ENCODE measurements at places on chromosomes 5 and 9.

GRCh38 chr9:92790542-92791527 lies 26.2 kb upstream of the BICD2 start:
- DNase-seq: no peak

GRCh38 chr5:40736103-40736875 lies 19.5 kb downstream of the TTC33 start:
- no peak for DNase-seq

DNA sequence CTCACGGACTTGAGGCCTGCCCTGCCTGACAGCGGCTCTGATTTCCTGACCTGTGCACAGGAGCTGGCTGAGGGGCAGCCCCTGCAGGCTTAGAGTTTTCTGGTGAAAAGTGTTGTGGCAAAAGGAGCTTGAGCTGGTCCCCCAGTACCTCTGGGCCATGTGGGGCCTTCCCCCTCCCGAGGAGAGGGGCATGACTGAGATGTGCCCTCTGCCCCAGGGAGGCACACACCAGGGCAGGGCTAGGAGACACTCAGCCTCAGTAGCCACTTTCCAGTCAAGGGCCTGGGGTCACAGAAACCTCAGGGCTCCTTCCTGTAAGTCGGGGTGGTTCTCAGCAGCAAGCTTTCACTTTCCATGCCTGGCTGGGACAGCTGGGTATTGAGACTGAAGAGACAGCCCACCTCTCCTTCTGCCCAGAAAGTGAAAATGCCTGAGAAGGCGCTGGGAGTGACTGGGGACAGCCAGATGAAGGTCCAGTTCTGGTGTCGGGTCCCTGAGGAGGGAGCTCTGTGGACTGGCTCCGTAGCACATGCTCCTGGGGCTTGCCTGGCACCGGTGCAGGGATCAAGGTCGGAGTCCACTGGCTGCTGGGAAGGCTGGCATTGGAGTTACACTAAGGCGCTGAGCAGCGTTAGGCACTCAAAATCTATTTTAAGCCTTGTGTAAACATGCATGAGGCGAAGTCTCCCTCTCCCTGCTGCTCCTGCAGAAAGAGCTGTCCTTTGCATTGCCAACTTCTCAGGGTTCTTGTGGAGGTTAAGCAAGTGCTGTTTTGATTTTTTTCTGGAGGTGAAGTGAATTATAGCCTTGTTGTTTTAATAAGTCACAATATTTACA lies 394.9 kb downstream of the GADD45G start:
- DNase-seq: peak; percentile 74

DNA sequence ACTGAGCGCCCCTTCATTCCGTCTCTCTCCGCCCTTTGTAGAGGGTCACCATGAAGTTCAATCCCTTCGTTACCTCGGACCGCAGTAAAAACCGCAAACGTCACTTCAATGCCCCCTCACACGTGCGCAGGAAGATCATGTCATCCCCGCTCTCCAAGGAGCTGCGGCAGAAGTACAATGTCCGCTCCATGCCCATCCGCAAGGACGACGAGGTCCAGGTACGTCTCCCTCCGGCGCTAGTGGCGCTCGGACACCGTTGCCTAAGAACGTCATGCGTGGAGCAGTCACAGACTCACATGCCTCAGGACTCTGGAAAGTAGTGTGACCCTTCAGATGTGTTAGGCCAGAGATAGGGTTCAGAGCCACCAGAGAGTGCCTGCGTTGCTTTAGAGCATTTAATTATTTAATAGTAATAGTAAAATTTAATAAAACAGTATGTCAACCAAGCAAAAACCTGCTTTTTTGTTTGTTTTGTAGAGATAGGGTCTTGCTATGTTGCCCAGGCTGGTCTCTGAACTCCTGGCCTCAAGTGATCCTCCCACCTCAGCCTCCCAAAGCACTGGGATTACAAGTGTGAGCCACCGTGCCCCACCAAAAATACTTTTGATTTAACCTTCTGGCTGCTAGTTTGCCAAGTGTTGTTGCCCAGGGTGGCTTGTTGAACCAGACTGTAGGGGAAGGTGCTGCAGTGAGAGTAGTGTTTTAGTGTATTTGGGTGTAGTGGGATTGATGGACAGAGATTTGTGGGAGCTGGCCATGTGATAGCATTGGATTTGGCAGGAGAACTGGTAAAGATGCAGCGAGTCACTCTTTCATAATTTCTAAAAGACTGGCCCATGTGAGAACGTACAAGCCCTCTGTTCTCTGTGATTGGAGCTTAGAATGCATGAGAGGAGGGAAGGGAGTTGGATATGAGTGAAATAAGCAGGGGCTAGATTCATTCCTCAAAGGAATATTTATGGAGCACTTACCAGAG lies 888 bp downstream of the RPL26L1 start:
- no peak for DNase-seq

DNA sequence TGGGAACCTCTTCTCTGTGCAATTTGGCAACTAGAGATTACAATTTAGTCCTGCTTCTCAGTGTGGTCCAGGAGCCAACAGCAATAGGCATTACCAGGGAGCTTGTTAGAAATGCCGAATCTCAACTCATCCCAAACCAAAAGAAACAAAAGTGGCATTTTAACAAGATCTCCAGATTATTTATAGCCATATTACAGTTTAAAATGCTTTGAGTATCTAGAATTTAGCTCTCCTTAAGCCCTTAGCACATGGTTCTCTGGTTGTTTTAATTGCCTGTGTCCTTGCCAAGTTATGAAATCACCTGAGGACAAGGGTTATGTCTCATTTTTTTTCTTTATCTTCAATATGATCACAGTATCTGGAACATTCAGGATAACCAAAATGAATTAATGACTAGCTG lies 51.6 kb upstream of the TAS2R1 start:
- no peak for DNase-seq

DNA sequence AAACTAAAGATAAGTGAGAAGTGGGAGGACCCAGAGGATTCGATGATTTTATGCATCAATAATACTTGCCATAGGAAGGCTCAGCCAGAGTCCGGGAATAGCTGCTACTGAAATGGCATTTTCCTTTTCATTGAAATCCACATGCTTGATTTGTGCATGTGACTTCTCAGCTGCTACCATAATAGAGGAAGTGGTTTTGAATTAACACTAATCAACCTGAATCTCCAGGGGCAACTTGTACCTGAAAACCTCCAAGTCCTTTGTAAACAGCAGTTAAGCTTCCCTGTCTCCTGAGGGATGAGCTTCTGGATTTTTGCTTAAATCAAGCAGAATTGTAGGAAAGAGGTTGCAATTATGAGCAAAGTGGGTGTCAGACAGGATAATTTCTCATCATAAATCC lies 124.9 kb downstream of the PPP2R2B start:
- no peak for DNase-seq

DNA sequence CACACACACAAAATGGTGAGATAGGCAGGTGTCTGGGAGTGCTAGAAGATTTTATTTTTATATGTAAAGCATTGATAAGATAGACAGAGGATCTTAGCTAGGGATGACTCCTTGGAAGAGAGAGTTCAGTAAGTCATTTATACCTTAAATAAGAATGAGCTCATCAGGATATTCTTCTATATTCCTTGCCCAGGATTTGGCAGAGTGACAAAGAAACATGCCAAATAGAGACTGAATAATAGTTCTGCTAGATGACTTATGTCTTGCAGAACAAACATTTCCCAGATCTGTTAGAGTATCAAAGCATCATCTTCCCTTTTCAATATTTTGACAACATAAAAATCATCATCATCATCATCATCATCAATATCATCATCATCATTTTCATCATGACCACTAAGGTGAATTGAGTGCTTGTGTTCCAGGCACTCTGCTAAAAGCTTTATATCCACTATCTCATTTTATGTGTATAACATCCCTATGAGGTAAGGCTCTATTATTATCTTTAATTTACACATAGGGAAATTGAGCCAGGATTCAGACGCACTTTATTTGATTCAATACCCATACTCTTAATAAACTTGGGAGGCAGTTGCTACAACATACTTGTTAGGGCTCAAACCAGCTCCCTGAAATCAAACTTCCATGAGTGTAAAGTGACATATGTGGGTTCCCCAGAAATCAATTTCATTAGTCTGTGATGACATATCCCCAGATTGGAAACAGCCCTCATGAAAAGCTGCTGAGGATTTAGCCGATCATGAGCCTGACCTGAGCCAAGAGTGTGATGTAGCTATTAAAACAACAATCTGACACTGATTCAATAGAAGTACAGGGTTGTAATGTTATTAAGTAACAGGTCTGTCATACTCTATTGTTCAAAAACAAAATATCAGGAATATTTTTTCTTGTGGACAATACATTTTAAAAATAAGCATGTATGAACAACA lies 176.3 kb upstream of the SEMA6A start:
- DNase-seq: no peak

- DNase-seq: no peak
Observed at GRCh38 chr5:1796371-1797102, 3.1 kb downstream of the MRPL36 start.

DNA sequence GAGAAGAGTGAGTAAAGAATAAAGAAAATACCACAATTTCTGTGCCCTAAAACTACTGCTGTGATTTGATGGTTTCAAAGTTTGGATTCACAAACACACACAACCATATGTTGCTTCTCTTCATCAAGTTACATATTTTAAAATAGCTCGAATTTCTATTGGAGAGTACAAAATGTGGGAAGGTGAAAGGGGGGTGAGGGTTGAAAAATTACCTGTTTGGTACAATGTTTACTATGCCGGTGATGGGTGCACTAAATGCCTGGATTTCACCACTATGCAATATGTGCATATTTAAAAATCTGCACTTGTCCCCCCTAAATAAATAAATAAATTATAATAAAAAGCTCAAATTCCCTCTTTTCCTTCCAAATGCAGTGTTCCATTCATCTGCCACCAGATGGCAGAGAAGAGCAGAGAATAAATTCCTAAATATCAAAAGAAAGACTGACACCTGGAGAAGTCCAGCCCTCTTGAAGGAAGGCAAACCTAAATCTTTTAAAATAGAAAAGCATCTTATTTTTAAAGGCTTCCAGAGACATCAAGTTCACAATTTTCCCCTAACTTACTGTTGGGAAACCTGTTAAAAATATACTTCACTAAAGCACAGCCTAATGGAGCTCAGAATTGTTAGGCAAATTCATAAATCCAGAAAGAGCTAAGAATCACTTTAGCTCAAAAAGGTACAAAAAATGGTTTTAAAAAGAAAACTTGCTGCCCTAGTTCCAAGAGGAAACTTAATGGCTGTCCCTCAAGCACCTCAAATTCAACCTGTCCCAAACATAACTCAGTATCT lies 24.8 kb upstream of the HNRNPA0 start:
- DNase-seq: no peak

GRCh38 chr9:109910671-109911518 lies 130.9 kb downstream of the PALM2AKAP2 start:
- DNase-seq: no peak

DNA sequence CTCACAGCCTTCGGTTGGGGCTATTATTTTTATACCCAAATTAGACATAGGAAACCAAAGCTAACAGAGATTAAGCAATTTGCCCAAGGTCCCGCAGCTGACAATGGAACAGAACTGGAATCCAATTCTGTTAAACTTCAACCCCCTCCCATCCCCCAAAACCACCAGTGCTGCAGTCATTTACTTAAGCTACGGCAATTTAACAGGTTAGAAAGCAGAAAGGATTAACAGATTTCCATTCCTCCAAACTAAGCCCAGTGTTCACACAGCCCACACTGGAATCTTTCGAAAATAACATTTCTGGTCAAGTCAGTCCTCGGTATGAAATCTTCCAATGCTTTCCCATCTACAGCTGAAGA lies 1023.1 kb upstream of the DMAC1 start:
- DNase-seq: no peak

DNA sequence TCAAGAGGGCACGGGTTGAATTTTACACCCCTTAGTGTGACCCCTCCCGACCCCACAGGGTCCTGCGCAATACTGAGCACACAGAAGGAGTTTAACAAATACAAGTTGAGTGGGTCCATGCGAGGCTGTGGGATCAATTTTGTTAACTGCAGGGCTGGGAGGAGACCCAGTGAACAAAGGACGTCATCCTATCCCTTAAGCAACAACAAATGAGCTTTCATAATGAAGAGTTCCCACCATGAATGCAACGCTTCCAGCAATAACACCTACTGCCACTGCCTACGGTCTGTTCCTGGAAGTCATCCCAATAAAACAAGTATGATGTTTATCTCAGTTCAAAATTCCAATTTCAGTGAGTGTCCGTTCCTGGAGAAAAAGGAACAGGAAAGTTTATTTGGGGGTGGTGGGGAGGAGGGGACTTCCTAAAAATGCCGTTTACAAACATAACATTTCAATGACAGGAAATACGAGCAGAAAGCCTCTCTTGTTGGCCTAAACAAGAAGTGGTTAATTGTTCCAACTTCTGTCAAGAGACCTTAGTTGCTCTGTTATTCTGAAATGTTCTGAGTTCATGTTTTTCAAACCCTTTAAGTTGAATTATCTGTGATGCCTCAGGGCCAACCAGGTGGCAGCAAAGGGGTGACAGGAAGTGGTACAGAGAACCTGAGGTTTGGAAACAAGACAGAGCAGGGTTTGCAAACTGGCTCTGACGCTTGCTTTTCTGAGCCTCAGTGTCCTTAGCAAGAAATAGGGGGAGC lies 65.8 kb upstream of the PLPP6 start:
- no peak for DNase-seq

DNA sequence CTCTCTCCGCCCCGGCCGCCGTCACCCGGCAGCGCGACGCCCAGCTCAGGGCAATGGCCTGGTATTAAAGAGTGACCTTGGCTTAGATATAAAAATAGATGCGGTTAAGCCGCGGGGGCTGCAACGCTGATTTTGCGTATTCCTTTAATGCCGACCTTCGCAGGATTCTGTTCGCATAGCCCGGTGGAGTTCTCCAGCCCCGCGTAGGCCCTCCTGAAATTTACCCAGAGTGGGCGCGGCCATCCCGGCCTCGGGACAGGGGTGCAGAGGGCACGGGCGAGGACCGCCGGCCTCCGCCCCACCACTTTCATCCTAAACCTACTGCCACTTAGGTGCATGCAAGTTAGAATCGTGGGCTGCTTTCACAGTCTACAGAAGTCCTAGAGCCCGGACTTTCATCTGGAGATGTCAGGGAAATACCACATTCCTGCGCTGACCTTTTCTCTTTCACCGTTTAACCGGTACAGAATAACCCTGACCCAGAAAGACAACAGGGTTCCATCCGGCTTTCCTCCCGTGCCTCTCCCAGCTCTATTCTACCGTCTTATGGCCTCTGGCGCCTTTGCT lies 492 bp upstream of the FAM169A start:
- no peak for DNase-seq

- DNase-seq: no peak
Observed at GRCh38 chr9:69535911-69536310, 136.3 kb downstream of the APBA1 start.

- no peak for DNase-seq
Observed at GRCh38 chr5:35736280-35736679, 118.6 kb downstream of the SPEF2 start.

DNA sequence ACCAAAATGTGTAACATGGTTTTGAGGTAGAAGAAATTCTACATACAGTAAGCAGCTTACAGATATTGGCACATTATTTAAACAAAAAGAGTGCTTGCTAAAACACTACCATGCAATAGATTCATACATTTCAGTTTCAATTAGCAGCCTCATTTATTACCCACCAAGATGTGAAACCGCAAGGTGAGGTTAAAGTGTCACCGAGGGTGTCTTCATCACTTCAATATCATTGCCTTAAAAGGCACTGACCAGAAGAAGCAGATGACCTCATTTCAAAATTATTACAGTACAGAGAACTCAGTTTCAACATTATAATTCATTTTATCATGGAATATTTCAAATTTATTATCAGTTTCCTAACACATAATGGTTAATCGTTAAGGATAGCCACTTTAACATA lies 302.2 kb downstream of the ISL1 start:
- no peak for DNase-seq

Measured in GM12892 (cell line).